ENCODE measurements at places on chromosomes 13 and 19.

DNA sequence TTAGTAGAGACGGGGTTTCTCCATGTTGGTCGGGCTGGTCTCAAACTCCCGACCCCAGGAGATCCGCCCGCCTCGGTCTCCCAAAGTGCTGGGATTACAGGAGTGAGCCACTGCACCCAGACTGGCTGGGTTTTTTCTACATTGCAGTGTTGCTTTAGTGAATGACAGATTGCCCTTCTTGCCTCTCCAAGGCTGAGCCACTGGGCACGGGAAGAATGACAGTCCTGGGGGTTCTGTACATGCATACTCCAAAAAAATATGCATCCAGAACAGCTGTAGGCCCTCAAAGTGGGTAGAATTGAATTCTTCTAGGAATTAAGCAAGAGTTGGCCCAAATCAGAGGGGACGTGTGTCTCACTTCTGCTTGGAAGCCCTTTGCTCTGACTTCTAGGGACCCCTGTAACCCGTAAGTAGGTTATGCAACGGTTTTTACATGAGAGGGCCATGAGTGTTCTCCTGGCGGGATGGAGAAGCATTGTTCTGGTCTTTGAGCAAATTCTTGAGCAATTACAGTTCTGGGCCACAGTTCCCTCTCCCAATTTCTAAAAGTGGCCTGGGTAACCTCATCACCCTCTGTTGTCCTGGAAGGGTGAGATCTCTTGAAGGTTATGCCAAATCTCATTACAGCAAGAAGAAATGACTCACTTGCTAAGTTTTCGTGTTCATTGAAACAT is 3.6 kb downstream of the ACTN4 start:
- no peak for DNase-seq

DNA sequence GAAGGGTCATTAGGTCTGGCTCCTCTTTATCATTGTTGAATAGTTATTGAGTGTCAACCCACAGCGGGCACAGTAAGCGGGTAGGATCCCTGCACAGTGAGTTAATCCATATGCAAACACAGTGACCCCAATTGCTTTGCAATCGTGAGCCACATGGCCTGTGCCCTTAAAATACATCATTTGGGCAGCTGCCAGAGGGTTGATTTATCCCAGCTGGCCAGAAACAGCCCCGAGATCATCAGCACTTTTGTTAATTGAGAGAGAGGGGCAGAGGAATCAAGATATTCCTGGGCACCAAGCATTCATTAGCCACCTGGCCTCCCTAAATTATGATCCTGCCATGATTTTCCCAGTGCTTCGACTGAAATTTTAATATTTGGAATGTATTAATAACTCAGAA is 9.8 kb upstream of the CNMD start:
- DNase-seq, result no peak

- DNase-seq, result no peak
Observed at GRCh38 chr13:36531746-36532486, 99.6 kb downstream of the CCNA1 start.

- no peak for DNase-seq
Observed at GRCh38 chr13:106533101-106533942, 2.1 kb downstream of the EFNB2 start.

DNA sequence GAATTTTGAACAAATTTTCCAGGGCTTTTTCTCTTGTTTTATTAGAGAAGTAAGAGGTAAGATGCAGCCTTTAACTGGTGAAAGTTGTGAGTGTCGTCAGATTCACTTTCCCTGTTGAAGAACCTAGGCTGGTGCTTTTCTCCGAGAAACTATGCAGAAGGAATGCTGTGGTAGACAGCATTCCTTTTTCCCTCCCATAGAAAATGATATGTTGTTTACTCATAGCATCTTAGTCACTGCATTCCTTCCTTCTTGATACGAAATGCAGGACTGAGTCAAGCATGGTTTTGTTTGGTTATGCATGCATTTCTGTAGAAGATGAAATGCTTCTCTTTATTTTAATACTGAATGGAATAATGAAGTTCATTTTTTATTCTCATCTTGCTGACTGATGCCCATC is 3.4 kb downstream of the ITGBL1 start:
- DNase-seq, result no peak

DNA sequence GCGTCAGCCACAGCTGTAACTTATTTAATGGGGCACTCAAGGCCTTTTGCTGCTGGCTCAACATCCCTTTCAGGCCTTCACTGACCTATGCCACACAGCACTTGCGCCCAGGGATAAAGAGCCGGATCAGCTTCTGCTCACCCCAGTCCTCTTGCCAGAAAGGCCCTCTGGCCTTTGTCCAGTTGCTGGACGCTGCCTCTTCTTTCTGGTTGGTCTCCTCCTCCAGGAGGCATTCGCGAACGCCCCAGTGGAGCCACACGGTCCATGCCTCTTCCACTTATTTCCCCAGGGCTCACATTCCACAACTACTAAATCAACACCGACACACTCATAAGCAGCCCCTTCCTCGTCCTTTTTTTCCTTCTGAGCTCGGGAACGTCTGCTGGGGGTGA is 3.7 kb upstream of the ZNF329 start:
- no peak for DNase-seq

DNA sequence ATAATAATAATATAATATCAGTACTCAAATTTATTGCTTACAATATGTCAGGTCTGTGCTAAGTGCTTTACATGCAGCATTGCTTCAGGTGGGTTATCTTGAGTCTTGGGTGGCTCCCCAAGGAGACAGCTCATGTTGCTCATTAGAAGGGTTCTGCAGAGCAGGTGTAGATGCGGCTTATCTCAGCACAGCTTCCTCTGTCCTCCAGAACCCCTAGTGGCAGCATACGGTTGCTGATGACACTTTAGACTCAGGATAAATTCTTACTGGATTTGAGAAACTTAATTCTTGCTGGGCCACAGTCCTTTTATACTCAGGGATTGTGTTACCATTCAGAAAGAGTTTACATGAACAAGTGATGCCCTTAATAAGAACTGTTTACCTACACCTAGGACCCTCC is 8.9 kb downstream of the COG3 start:
- no peak for DNase-seq

- no peak for DNase-seq
Observed at GRCh38 chr19:4877753-4878490, 10.5 kb upstream of the PLIN3 start.

DNA sequence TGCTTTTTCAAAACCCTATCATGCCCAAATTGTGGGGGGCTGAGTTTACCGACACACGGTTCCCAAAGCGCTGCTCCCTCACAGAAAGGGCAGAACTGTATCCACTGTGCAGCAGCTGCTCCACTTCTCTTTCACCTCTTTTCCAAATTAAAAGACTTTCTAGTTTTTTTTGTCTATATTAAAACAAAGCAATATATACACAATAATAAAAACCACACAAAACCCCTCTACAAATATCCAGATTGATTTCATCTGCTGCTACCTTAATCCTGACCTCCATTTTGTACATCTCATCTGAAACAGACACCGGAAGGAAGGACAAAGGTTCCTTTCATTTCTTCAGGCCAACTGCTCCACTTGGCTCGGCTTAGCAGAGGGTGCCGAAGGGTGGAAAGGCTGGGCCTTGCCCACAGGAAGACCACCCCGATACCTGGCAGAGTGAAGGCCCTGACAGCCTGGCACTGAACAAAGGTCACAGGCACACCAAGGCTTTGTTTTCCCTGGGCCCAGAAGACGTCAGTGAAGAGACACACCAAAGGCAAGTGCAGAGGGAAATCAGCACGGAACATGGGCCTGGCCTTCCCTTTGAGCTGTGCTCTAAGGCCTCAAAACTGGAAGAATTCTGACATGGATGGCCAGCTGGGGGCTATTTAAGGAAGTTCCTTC is 71.6 kb downstream of the LATS2 start:
- DNase-seq, result no peak

GRCh38 chr19:43290568-43291359 is 21.4 kb upstream of the PSG9 start:
- DNase-seq, result no peak

DNA sequence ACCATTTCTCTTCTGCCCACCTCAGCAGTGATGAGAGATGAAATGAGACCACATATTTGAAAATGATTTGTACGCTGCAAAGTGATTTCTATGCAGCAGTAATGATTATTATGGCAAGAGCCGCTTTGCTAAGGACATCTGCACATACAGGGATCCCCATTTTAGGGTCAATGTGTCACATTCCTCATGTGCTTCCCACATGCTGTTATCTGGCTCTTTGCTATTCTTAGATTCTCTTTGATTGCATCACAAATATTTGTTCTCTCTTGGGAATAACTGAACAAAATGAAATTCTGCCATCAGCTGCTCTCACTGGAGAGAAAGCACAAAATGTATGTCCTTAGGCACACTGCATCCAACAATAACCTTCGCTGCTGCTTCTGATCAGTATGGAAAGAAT is 209.5 kb upstream of the IPO5 start:
- DNase-seq, result no peak

GRCh38 chr13:29435125-29435911 is 160.2 kb downstream of the SLC7A1 start:
- no peak for DNase-seq

DNA sequence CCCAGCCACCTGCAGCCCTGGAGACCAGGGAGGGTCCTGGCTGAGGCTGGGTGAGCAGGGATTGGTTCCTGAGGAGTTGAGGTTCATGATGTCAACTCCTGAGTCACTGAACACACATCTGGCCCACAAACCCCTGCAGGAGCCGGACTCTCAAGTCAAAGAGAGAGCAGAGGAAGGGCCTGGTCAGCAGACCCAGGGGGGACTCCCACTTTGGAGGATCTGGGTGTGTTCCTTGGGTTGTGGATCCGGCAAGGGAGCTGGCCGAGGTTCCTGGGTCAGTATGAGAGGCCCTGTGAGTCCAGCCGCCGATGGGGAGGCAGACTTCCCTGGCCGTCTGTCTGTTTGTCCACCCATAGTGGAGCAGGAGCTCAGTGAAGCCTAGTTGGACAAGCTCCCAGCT is 4.0 kb downstream of the SLC7A10 start:
- DNase-seq, result no peak

- DNase-seq, result no peak
Observed at GRCh38 chr19:38145623-38146022, 78.4 kb downstream of the DPF1 start.

- peak; percentile 21 for DNase-seq
Observed at GRCh38 chr19:20247016-20247683, 80.1 kb downstream of the ZNF486 start.

GRCh38 chr13:53311561-53311960 is 282.9 kb downstream of the OLFM4 start:
- DNase-seq, result no peak

DNA sequence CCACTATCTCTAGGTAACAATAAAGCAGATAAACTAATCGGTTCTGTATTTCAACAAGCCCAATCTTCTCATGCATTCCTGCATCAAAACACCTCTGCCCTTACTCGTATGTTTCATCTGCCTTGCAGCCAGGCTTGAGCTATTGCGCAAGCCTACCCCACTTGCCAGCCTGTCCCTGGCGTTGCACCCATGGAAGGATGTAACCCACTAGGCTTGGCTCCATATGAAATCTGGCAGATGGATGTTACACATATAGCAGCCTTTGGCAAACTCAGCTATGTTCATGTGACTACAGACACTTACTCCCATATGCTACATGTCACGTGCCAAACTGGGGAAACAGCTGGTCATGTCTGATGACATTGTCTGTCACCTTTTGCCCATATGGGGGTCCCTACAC is 11.9 kb upstream of the ZNF549 start:
- DNase-seq, result no peak

- no peak for DNase-seq
Observed at GRCh38 chr13:114145256-114145655, 12.8 kb upstream of the RASA3 start.

DNA sequence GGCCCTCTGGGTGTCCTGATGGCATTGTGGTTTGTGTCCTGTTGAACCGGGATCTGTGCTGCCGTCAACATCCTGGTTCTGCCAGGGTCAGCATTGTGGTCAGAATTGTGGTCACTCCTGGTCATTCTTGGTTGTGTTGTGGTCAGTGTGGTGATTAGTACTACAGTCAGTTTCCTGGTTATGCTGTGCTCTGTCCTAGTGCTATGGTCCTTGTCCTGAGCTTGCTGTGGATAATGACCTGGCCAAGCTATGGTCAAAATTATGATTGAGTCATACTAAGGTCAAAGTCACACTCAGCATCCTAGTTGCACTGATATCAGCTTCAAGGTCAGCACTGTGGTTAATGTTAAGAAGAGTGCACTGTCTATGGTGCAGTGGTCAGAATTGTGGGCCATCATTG is 4.5 kb upstream of the OLFM2 start:
- no peak for DNase-seq

DNA sequence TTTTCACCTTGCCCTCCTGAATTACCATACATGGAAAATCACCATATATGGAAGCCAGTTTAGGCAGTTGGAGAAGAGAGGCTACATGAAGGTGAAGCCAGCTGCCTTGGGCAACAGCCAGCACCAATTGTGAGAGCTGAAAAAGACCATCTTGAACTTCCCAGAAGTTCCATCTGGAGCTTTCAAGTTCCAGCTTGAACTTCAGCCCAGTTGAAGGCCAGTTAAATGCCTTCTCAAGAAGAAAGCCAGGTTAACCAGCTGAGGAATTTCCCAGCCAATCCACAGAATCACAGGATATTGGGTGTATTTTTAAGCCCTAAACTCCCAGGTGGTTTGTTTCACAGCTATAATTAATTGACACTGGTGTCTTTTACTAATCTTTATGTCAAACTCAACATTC is 713.6 kb upstream of the MIR17HG start:
- no peak for DNase-seq

GRCh38 chr13:110447058-110447511 is 114.4 kb downstream of the RAB20 start:
- DNase-seq, result no peak

- DNase-seq, result no peak
Observed at GRCh38 chr19:48696353-48697010, 711 bp downstream of the FUT2 start.

DNA sequence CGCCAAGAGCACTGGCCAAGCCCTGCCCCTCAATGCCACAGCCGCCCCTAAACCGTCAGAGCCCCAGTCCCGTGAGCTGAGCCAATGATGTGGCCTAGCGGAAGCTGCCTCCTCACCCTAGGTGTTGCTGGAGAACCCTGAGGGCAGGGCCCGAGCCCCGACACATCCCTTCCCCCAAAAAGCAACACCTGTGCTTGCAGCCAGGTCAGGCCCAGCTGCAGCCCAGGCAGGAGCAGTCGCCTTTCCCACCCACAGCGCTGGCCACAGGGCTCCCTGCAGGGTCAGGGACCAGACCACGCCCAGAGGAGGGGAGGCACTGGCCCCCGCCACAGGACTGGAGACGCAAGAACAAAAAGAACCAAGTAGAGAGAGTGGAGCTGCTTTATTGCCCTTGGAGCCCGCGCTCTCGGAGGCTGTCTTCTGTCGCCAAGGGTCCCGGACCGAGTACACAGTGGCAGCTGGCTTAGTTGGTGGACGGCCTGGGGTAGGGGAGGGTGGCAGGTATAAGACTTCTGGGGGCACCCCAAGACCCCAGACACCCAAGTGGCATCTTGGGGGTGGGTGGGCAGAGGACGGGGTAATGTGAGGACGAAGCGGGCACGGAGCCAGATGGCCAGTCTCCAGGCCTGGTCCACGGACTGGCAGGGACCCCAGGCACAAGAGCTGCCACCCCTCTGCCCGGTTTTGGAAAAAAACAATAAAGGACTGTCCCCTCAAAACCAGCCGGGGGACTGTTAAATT is 3.3 kb downstream of the P2RY11 start:
- DNase-seq, result no peak

Measured in NCI-H1436 treated with DMSO at 0.1 percent for 48 hours (cell line).